NCI-H1092 treated with DMSO at 0.1 percent for 48 hours (cell line): ENCODE measurements at places on chromosomes 5 and 9.

DNA sequence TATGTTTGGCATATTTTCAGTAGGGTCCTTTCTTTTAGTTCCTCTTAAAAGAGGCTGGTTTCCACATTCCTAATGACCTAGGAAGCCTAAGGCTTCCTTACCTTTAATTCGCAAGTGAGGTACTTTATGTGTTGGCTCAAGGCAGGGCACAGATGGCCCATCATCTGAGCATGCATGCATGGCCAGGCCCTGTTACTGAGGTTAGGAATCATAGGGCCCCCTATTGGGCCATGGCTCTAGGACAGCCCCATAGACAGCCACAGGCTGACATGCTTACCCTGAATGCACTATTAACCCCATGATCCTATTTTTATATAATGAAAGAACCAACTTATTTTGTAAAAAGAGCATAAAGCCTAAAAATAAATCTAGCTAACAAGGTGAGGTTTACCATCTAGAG is 271.4 kb downstream of the ELAVL2 start:
- no peak for DNase-seq

GRCh38 chr9:129857207-129857606 is 21.9 kb downstream of the USP20 start:
- no peak for DNase-seq

- no peak for DNase-seq
Observed at GRCh38 chr5:177472460-177473442, 683 bp downstream of the DBN1 start.

- no peak for DNase-seq
Observed at GRCh38 chr5:128135286-128135685, 51.7 kb downstream of the SLC12A2 start.

- DNase-seq = no peak
Observed at GRCh38 chr5:57244331-57244730, 70.5 kb downstream of the GPBP1 start.

- DNase-seq = no peak
Observed at GRCh38 chr5:120345947-120346346, 118.2 kb upstream of the PRR16 start.

DNA sequence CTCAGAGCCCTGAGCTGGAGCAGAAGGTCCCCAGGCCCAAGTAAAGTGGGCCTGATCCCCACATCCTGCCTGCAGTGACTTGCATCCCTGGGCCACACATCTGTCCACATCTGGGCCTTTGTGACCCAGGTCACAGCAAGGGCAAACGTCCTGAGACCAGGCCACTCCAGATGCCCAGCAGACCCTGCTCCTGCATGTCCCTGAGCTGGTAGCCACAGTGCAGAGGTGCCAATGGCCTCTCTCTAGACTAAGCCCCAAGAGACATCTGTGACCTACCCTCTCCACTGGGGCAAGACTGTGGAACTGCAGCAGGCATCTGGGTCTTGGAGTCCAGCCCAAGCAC is 2.5 kb downstream of the FLT4 start:
- DNase-seq = no peak

DNA sequence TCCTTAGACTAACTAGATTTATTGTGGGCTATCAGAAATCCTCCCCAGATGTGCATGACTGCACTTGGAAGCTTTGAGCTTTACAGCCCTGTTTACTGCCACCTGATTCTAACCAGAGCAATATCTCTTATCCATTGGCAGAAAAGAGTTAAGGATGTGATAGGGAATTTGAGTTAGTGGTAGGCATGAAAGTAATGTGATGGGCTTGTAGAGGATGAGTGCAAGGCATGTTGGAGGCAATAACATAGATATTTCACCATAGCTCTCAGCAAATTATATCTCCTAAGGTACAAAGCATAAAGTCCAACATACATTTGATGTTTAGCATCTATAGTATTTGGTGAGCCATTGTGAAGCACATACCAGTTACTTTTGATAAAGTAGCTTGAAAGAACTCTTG is 103.8 kb downstream of the INVS start:
- DNase-seq = no peak

DNA sequence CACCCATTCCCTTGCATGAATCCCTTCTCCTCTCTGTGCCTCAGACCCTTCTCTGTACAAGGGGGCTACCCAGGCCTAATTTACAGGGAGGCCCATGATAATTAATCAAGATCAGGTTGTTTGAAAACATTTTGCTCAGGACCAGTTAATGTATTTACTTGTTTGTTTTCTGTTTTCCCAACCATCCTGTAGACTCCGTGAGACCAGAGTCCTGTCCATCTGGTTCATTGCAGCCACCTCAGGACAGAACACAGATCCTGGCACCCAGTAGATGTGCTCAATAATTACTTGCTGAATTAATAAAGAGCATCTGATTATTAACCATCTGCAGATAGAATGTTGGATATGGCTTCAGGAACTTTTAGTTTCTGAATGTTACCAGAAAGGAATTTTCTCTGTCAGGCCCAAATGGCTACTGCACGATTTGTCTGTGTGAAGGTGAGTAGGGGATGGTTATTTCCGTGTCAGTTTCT is 27.3 kb downstream of the FOXI1 start:
- no peak for DNase-seq

- no peak for DNase-seq
Observed at GRCh38 chr9:137547687-137548543, 2.3 kb downstream of the PNPLA7 start.

DNA sequence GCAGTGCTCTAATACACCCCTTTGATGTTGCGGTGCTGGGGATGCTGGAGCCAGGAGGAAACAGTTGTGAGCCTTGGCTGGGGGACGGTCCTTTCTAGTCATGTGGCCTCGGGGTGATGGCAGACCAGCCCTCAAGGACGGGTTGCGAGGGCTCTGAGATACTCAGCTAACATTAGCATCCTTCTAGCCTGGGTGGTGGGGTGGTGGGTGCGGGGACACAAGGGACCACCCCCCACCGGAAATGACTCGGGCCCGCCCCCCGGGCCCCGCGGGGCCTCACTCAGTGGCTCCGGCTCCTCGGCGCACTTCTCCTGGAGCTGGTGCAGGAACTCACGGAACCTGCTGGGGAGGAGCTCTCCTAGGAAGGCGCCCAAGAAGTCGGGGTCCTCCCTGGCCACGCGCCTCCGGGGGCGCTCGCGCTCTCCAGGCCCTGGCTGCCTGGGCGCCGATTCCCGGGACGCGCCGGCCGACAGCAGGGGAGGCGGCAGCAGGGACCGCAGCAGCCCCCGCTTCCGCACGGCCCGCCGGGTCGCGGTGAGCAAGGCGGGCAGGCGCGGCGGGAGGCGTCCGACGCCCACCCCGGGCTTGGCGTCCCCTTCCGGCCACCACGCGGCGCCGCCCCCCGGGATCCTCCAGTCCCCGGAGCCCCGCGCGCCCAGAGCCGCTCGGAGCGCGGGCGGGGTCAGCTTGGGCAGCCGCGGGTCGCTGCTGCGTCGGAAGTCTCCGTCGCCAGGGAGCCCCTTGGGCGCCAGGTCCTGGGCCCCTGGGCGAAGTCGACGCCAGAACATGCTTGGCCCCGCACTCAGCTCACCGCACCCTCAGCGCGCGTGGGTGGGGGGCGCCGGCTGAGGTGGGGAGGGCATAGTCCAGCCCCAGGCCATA is 873 bp downstream of the C9orf50 start:
- DNase-seq = peak; percentile 17

GRCh38 chr9:116282597-116282996 is 129.0 kb downstream of the PAPPA start:
- DNase-seq = no peak

GRCh38 chr5:129342796-129343195 is 117.3 kb upstream of the ADAMTS19 start:
- DNase-seq = no peak
